ENCODE measurements at places on chromosomes 12 and 14. TPM values are rescaled to one million over a fixed set of nuclear protein-coding genes. Genes with fewer than 3 reads are reported as not detected.

NYNRIN gene
- 0.15 TPM for total RNA-seq

ALKBH1 gene
- 15.9 TPM for total RNA-seq

OR10P1 gene
- total RNA-seq = not detected

COCH gene
- 20.4 TPM for total RNA-seq

GPHN gene
- 17.2 TPM for total RNA-seq

SERPINA9 gene
- not detected for total RNA-seq

ADAMTS20 gene
- not detected for total RNA-seq

HOXC4 gene
- 4.0 TPM for total RNA-seq

RASSF9 gene
- 0.43 TPM for total RNA-seq
